ENCODE measurements at places on chromosomes 11 and 22.
A peak's percentile ranks its signal among the peaks of the same experiment; 100 is the strongest.

DNA sequence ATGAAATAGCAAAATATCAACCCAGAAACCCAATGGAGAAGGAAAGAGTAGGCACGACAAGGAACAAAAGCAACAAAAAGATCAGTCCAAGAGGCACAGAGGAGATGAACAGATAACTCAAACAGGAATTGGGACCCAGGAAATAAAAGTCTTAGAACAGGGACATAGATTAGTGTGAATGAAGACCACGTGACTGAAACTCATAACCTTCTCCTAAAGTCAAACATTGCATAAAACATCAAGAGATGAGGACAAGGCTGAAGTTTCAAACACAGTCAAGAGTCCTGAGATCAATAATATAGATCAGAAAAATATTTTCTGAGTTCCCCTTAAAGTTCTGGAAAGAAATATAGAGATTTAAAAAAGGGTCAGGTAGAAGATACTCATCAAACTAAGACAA is 24.4 kb upstream of the OR56B4 start:
- no peak for DNase-seq

GRCh38 chr11:82458761-82459160 is 274.9 kb downstream of the FAM181B start:
- no peak for DNase-seq

GRCh38 chr22:37409459-37410050 is 17.7 kb downstream of the ELFN2 start:
- DNase-seq = no peak

- DNase-seq = no peak
These were observed 101.6 kb downstream of the CSNK2A3 start for GRCh38 chr11:11251394-11251970.

- no peak for DNase-seq
These were observed 3.9 kb upstream of the E2F8 start for GRCh38 chr11:19244621-19245020.

DNA sequence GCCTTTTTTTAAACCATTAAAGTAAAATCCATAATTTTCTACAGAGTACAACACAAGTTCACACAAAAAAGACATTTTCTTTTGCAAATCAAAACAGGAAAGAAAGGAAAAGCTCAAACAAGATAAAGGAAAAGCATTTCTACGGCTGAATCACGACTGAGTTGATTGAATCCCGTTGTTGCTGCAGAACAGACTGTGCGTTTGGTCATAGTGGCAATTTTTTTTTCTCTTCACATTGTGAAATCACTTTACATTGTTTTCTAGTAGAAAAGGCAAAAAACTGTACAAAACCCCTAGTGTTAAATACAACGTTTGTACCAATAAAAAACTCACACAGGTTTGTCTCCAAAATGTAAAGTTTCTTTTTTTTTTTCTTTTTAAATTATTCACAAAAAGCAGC is 17.3 kb upstream of the RAPSN start:
- DNase-seq = no peak

DNA sequence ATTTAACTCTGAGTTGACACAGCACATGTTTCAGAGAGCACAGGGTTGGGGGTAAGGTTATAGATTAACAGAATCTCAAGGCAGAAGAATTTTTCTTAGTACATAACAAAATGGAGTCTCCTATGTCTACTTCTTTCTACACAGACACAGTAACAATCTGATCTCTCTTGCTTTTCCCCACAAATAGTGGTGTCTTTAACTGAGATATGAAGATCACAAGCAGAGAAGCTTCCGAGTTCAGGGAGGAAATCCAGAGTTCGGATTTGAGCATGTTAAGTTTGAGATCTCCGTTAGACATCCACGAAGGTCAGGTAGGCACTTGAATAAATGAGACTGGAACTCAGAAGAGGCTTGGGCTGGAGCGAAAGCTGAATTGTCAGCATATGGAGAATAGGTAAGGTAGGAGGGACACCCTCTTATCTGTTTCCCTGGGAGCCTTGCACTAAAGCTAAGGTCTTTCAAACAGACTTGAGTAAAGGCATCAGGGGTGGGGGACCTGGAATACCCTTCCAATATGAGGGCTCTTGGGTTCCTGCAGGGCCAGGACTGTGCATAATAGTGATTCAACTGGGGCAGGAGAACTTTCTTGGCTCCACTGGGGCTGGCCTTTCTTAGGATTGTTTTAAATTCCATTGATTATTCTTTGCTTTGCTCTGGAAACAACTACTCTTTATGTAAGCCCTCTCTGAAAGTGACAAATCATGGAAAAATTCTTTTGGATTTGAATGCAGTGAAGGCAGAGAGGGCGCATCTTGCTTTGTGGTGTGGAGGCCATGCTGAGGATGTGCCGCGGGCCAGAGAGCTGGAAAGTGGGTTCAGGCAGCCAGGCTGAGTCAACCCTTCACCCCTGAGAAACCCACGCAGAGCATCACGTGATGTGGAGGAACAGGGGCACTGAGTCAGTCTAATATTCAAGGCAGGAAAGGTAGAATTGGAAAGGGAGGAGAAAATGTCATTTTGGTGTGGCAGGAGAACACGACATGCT is 62.7 kb upstream of the AMPD3 start:
- no peak for DNase-seq

GRCh38 chr22:19799322-19800190 is 39.0 kb downstream of the TBX1 start:
- DNase-seq = no peak

DNA sequence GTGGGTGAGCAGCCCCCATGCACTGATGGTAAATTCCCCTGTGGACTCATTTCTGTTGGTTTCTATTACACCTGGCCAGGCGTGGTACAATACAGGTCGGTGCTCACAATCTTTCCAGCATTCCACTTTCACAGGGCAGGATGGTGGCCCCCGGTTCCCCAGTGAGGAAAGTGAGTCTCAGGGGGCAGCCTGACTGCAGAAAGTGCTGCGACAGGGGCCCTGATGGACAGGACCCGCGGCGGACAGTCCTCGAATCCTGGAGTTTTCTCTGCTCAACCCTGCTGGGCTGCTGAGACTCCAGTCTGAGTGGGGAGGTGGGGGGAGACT is 3.1 kb upstream of the PGGHG start:
- peak; percentile 23 for DNase-seq

- DNase-seq = no peak
These were observed 34.7 kb downstream of the MUC15 start for GRCh38 chr11:26537341-26537740.

DNA sequence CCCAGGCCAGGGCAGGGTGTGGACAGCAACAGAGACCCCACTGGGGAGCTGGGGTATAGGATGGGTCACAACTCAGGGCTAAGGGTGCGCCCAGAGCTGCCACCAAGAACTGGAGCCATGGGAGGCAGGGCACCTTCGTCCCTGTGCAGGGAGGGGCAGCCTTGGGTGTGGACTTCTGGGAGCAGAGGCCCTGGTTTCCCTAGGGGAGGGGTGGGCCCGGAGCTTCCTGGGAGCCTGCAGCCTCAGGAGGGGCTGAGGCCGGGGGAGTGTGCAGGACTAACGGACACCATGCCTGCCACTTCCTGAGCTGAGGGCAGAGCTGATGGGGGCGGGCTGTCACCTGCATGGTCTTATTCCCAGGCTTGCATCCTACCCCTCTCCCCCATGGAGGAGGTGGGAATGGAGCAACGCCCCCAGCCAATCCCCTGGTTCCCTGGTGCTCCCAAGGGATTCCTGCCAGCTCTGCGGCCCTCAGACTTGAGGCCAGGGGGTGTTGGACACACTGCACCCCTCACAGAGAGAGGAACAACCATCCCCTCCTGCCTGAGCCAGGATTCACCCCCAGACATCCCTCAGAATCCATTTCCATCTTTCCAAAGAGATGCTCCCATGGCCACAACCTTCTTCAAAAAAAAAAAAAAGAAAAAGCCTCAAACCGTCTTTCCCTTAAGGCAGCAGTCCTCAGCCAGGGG is 225.7 kb downstream of the CTTN start:
- no peak for DNase-seq

- DNase-seq = peak; percentile 94
These were observed 1.1 kb downstream of the CALCB start for GRCh38 chr11:15074206-15075161.

DNA sequence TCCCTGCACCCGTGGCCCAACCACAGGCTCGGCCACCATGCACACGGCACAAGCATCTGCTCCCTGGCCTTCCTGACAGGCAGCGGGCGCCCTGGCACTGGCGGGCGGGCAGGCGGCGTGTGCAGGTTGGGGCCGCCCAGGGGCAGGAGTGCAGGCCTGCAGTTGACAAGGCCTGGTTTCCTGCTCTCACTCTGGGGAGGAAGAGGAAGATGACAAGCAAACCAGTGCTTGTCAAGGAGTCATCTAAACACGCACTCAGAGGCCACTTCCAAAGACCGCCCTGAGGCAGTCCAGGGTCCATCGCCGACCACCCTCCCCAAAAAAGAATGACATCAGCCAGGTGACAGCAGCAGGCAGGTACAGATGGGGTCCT is 65.3 kb upstream of the LINC01488 start:
- no peak for DNase-seq

DNA sequence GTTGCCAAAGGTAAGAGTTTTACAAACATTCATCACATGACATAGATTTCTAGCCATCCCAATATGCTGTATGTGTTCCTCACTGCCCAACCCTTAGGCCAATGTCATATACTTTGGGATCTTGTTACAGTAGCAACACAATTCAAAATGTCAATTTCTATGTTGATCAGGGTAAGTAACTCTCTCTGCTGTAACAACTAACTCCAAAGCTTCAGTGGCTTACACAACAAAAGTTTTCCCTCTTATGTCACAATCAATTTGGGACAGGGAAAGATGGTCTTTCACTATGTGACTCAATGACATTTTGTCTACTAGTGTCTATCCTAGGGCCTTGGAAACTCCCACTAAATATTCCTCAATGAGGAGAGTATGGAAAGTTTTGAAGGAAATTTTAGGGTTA is 144.5 kb downstream of the SBF2 start:
- no peak for DNase-seq

DNA sequence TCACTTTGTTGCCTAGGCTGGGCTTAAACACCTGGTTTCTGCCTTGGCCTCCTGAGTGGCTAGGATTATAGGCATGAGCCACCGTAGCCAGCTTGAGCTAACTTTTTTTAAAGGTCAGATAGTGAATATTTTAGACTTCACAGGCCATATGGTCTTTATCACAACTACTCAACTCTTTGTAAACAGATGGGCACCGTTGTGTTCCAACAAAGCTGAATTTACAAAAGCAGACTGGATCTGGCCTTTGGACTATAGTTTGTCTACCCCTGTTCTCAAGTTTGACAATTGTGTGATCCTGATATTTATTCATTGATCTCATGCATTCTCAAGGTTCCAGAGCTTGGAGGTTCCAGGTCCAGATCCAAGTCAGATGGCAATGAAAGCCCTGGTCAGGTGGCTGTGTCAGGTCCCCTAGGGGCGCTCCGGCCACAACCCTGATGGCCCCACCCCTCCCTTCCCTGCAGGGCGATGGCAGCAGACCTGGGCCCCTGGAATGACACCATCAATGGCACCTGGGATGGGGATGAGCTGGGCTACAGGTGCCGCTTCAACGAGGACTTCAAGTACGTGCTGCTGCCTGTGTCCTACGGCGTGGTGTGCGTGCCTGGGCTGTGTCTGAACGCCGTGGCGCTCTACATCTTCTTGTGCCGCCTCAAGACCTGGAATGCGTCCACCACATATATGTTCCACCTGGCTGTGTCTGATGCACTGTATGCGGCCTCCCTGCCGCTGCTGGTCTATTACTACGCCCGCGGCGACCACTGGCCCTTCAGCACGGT is 15.8 kb downstream of the P2RY2 start:
- DNase-seq = no peak

DNA sequence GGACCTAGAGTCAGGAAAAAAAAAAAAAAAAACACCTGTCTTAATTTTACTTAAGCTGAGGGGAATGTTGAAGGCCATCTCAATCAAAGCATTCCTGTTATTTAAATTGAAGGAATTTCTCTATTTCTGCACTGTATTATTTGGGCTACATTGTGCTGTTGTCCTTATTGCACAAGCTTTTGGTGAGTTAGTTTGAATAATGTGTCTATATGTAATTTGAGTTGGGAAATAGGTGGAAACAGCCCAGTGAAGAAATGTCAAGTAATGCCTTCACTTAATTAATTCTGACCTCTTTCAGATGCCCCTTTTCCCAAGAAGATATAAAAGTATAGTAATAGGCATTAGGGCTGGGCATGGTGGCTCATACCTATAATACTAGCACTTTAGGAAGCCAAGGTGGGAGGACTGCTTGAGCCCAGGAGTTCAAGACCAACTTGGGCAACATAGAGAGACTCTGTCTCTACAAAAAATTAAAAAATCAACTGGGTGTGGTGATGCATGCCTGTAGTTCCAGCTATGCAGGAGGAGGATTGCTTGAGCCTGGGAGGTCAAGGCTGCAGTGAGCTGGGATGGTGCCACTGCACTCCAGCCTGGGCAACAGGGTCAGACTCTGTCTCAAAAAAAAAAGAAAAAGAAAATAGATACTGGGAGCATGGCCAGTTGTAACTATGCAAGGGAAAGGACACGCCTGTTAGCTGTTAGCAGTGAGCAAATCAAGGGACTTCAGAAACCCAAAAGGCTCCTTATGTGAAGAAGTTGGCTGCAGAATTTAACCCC is 34.9 kb downstream of the OR10A6 start:
- DNase-seq = no peak

GRCh38 chr11:125241104-125241503 is 76.6 kb downstream of the PKNOX2 start:
- no peak for DNase-seq

DNA sequence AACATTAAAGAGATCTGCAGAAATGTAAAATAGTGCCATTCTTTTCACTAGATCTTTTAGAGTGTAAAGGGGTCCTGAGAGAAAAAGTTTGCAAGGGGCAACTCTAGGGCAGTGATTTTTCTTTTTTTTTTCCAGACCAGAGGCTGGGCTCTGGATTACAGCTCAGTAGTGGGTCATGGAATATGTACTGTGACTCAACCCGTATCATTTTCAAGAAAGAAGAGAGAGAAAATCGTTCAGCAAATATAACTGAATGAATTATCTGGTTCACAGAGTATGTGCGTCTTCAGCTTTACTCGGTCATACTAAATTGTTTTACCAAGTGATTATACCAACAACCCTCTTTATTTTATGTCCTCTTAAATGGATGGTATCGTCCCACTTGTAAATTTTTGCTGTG is 3.8 kb downstream of the CEP57 start:
- DNase-seq = no peak

DNA sequence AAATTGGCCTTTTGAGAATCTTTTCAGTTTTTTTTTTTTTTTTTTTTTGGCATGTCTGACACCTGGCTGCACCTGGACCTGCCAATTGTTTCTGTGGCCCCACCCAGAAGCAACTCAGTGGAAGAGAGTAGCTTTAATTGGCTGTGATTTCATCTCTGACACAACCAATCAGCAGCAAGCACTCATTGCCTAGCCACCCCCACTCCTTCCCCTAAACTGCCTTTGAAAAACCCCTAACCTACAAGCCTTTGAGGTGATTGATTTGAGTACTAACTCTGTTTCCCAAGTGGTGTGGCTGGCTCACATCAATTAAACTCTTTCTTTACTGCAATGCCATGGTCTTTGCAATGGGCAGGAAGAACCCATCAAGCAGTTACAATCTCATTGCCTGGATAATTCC is 98.2 kb upstream of the CHORDC1 start:
- DNase-seq = no peak

- DNase-seq = no peak
These were observed 404.3 kb downstream of the MN1 start for GRCh38 chr22:27397036-27397953.

Measured in activated T-cell treated with anti-CD3 and anti-CD28 coated beads, Interleukin-2, amount 50 U/mL, for 24 hours (primary cell).